ENCODE measurements at places on chromosomes 6 and 20.

DNA sequence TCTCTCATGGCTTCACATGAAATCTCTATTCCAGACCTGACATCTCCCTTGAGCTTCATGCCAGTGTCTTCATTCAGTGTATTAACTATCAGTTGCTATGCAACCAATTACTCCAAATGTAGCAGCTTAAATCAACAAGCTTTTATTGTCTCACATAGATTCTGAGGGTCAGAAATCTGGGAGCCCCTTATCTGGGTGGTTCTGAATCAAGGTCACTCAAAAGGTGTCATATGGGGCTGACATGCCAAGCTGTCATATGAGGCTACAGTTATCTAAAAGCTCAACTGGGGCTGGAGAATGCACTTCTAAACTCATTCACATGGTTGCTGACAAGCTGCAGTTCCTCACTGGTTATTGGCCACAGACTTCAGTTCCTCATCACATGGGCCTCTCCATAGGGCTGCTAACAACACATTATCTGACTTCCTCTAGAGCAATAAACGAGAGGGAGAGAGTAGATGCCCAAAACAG, 7.3 kb upstream of the CGA start:
- no peak for DNase-seq

- DNase-seq, result no peak
These were observed 1.4 kb downstream of the SENP6 start for GRCh38 chr6:75603106-75603420.

GRCh38 chr20:57878786-57879424, 169.1 kb upstream of the PMEPA1 start:
- DNase-seq, result no peak

GRCh38 chr6:109526905-109527628, 44.0 kb upstream of the ZBTB24 start:
- no peak for DNase-seq

DNA sequence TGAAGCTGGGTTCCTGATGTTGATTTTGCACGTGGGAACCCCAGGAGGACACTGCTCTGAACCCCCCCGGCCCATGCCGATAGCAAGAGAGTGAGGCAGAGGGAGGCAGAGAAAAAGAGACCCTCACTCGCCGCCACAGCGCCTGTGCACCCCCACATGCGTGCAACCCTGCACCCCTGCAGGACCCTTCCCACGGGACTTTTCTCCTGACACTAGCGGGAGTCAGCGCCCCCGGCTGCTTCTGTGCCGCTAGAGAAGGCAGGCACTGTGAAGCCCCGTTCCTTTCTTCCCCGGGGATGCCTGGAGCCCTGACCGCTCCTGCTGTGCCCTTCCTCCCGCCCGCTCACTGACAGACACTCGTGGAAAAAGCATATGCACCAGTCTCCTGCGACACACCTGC, 67.4 kb downstream of the GMPR start:
- DNase-seq, result no peak

DNA sequence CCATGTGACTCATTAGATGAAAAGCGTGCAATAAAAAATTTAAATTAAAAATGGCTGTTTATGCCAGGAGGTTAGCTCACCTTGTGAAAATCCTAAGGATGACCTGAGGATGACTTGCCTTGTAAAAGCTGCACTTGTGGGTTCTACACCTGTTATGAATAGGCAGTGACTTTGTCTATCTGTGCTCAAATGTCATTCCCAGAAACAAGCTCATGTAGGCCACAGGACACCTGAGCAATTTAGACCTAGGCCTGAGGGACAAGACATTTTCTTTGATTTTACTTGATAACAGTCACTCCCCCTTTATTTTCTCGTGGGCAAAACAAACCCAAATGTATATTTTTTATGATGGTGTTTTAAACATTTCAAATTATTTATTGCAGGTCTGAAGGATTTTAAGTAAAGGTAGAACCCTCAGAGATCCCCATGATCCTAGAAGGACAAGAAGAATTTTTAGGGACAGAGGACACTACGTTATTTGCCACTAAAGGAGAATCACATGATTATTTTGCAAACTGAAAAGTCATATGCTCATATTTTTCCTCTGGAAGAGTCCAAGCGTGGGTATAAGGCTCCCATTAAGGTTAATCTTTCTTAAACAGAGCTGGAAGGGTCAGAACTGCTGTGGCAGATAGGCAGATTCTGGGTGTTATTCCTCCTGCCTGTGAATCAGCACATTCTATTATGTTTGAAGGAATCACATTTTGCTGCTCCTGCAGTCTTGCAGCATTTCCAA, 277.5 kb upstream of the MAN1A1 start:
- DNase-seq, result no peak

DNA sequence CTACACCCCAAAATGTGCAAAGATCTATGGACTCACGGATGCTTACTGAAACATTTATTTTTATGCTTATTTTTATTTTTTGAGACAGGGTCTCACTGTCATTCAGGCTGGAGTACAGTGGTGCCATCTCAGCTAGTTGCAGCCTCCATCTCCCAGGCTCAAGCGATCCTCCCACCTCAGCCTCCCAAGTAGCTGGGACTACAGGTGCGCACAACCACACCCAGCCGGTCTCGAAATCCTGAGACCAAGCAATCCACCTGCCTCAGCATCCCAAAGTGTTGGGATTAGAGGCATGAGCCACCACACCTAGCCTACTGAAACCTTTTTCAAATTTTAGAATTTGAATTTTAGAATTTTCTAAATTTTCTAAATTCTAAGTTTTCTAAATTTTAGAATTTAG, 50.8 kb upstream of the IPCEF1 start:
- no peak for DNase-seq

Data from GOT3 (cell line).